ENCODE measurements at places on chromosomes 1 and 21.

- DNase-seq: peak; percentile 83
Measured at GRCh38 chr21:37380349-37381323, 14.1 kb downstream of the DYRK1A start.

DNA sequence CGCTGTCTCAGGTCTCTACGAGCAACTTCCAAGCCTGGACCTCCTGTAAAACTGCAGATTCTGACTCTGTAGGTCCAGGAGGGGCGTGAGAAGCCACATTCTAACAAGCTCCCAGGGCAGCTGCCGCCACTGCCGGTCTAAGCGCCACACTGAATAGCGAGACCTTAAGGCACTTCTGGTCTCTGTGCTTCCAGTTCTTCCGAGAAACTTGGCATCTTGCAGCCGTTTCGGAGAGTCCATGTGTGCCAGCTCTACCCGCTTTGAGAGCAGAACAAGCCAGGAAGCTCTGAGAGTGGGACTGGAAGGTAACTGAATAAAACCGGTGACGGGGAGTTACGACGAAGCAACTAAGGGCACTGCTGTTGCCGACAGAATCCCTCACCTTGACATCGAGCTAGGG lies 12.5 kb downstream of the AGT start:
- no peak for DNase-seq

GRCh38 chr1:36349839-36350238 lies 26.4 kb upstream of the EVA1B start:
- no peak for DNase-seq

GRCh38 chr1:41618871-41619270 lies 134.4 kb upstream of the EDN2 start:
- no peak for DNase-seq

- no peak for DNase-seq
Measured at GRCh38 chr21:36698385-36698980, 432 bp upstream of the SIM2 start.

- DNase-seq: no peak
Measured at GRCh38 chr1:67947114-67947513, 103.3 kb downstream of the DIRAS3 start.

- no peak for DNase-seq
Measured at GRCh38 chr1:212113706-212114105, 78.2 kb downstream of the DTL start.

GRCh38 chr1:218671573-218671972 lies 326.4 kb downstream of the TGFB2 start:
- no peak for DNase-seq

GRCh38 chr1:1407636-1408318 lies 684 bp upstream of the MRPL20 start:
- peak; percentile 82 for DNase-seq

DNA sequence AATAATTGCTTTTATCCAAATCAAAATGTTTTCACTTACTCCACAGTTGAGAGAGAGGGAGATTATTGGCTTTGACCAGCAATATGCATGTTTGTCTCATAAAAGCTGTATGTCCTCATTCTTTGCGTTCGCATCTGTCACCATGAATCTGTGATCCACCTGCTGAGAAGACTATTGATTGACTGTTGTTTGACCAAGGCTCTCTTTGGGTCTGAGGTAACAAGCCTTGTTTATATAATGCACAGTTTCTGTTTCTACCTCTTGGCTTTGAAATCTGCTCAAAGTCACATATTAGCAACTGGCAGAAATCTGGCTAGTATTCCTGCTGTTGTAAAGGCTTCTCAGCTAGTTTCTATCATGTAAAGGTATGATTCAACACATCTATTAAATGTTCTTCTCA lies 157.0 kb downstream of the LYPLAL1 start:
- no peak for DNase-seq

DNA sequence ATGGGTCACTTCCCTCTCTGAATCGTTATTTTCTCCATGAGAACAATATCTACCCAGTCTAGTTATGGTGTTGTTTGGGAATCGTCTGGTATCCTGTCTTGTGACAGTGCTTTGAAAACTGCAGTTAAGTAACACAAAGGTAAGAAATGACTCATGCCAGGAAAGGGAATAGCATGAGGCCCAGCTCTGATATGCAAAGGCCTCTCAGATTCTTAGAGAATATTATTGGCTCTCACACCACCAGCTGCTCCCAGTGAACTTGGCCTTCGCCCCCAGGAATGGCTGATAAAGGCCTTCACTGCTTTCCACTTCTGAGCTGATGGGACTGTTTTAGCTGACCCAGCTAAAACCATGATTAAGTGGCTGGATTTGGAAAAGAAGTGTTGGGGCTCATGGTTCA lies 27.1 kb downstream of the NEK2 start:
- DNase-seq: no peak

GRCh38 chr1:29682919-29683295 lies 446.6 kb downstream of the PTPRU start:
- DNase-seq: no peak

GRCh38 chr1:240056350-240056749 lies 35.3 kb upstream of the FMN2 start:
- DNase-seq: no peak

GRCh38 chr1:50976890-50977574 lies 7.0 kb downstream of the CDKN2C start:
- DNase-seq: peak; percentile 62

DNA sequence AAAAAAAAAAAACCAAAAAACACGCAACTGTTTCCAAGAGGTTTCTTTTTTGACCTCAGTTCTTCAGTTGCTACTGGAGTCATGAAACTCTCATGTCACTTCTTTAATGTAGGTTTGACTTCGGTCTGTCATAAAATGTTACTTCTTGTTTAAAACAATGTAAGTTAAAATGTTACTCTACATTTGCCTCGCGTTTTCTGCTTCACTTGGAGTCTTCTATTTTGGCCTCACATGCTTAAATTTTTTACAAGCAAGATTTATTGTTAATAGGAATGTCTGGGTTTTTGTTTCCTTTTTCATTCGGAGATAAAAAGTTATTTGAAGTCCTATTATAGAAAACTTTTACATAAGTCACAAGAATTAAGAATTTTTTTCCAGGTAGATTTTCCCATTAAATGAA lies 880.2 kb downstream of the LTN1 start:
- DNase-seq: no peak

GRCh38 chr1:235397733-235398132 lies 30.5 kb downstream of the TBCE start:
- no peak for DNase-seq

DNA sequence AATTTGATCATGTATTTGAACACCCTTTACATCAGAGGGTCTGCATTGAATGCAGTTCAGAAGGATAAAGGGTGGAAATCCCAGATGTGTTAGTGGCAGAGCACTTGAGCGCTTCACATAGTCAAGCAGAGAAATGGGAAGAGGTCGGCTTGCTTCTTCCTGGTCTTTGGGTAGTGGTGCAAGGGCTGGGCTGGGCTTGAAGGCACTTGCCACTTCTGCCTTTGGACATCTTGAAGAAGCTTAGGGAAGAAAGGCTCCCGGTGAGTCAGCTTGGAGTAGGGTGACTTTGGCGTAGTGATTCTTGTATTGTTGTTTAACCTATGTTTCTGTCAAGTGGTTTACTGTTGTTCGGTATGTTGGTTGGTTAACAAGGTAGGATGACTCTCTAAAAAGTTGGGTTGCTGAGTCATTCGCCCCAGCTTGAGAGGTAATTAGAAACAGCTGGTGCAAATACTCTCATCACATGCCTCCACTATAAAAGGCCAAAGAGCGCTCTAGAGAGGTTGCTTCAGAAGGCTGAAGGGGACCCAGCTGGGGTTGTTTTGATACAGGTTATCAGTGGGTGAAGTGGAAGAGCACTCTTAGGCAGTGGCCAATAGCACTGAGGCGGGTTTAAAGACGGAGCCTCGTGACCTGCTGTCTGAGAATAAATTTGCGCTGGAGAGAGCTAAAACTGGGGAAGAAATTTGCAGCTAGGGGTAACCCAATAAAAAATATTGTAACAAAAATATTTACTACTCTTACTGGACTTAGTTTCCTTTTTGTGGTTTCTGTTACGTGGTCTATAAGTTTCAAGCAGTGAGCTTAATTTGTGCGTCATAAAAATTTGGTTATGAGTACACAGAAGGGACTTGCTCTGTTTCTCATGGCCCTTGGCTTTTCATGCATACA lies 1.4 kb downstream of the BACH1 start:
- peak; percentile 83 for DNase-seq

GRCh38 chr1:55352080-55352810 lies 137.1 kb upstream of the USP24 start:
- DNase-seq: no peak

- DNase-seq: peak; percentile 26
Measured at GRCh38 chr1:14292520-14292919, 306.0 kb upstream of the KAZN start.

GRCh38 chr1:223413216-223413615 lies 20.0 kb downstream of the CCDC185 start:
- no peak for DNase-seq

GRCh38 chr1:9555942-9556341 lies 16.7 kb downstream of the SLC25A33 start:
- DNase-seq: no peak

- no peak for DNase-seq
Measured at GRCh38 chr1:66359815-66360214, 174.1 kb upstream of the SGIP1 start.
